ENCODE measurements at places on chromosomes 5 and 9. TPM values are rescaled to one million over a fixed set of nuclear protein-coding genes. Genes with fewer than 3 reads are reported as not detected.

- no peak for DNase-seq
Observed at GRCh38 chr9:136197084-136197875, 7.6 kb downstream of the LHX3 start.

Gene ADAMTS16
- not detected for polyA plus RNA-seq

Gene SPATA31C1
- polyA plus RNA-seq: not detected

GRCh38 chr5:120657104-120657503 lies 193.0 kb downstream of the PRR16 start:
- no peak for DNase-seq

GRCh38 chr5:73284220-73284795 lies 111.3 kb downstream of the TMEM174 start:
- no peak for DNase-seq

DNA sequence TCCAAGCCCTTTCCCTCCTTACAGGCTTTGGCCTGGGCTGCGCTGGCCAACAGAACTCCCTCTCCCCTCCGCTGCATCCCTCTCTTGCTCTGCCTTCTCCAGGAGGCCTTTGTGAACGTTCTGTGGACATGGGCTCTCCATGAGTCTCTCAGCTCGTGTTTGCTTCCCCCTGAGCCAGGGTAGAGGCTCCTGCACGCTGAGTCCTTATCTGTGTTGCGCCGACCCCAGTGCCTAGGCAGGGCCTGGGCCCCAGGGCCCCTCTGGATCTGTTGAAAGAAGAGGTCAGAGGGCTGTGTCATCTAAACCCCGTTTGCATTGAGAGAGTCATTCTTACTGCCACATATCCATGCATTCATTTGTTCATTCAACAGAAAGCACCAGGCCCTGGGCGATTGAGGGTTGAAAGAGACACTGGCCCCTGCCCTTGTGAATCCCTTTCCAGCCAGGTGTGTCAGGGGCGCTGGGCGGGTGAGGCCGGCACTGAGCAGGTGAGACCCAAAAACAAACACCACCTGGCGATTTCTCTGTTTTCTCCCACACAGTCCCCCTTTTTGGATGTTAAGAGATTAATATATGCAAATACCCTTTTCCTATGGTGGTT lies 111.2 kb upstream of the IER5L start:
- no peak for DNase-seq

Gene CLIC3
- polyA plus RNA-seq: 5.0 TPM

Gene TRIM7
- 0.63 TPM for polyA plus RNA-seq

Gene SLC4A9
- not detected for polyA plus RNA-seq

Gene CAVIN4
- polyA plus RNA-seq: not detected

DNA sequence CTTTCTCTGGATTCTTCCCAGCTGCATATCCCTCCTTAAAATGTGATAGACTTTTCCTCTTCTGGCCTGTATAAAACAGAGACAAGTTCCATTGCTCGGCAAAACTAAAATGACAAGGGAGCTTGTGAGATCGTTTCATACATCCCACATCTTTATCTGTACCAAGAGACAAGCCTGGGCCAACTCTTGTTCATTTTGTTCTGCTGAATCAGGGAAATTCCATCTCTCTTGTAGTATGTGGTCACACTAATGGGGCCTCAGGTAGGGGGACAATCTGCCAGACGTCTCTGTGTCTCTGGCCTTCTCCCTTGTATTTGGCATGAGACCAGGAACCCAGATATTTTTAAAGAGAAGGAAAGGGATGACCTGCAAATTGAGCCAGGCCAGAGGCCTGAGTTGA lies 18.6 kb upstream of the PAPPA start:
- DNase-seq: no peak

- no peak for DNase-seq
Observed at GRCh38 chr9:14148501-14149103, 165.3 kb downstream of the NFIB start.

DNA sequence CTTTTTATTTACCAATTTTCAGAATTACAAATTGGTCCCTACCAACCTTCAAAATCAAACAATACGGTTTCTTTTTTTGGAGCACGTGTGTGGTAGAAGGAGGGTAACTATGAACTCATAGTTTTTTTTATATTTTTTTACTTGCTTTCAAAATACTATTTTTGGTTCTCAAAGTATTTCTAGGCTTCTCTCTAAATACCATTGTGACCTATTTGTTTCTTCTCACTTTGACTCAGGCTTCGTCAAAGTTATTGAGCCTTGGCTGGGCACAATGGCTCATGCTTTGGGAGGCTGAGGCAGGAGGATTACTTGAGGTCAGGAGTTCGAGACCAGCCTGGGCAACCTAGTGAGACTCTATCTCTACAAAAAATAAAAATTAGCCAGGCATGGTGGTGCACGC lies 11.6 kb upstream of the KIF27 start:
- DNase-seq: no peak

DNA sequence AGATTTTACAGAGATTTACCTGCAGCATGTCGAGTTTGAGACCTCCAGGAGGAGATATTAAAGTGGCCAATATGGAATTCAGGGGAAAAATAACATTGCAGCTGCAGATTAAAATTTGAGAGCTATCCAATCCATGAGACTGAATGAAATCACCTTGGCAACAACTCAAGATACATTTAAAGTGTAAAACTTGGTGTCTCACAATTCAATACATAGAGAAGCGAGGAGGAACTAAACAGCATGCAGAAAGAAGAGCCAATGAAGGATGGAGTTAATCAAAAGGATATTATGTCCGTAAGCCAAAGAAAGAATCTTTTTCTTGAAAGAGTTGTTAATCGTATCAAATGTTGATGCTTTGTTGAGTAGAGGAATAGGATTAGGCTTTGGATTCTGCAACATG lies 455.1 kb downstream of the CDH18 start:
- DNase-seq: no peak

DNA sequence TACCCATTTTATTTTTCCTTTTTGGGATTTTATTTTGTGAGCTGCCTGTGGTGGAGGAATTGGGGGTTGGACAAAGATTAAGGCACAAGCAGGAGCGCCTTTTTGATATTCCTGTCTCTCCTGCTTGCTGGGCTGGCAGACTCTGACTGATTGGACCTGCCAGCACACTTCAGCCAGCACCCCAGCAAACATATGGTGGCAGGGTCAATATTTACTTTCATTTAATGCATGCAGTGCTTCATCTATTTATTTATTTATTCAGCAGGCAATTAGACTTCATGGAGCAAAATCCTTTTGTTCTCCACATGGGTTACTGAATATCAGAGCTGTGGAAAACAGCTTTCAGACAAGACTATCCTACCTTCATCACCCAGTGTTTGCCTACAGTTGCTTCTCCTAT lies 48.4 kb upstream of the EPB41L4A start:
- DNase-seq: no peak

Gene PCDHGA7
- not detected for polyA plus RNA-seq

DNA sequence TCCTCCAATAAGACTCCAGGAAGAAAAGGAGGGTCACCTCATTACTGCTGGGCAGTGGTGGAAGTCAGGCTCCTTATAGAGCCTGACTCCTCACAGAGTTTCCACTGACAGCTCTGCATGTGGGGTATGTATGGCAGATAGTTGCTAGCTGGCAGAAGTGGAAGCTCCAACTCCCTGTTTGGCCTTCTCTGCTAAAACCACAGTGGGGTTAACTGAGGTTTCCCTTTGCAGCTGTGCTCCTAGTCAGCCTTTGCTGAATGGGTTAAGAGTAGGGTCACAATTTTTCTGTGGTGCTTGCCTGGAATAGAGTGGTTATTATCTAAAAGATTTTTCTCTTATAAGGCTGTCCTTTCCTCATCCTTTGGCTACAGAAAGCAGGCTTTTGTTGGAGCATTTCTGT lies 327.5 kb downstream of the FBXL17 start:
- no peak for DNase-seq

- DNase-seq: no peak
Observed at GRCh38 chr5:124825250-124825982, 79.0 kb upstream of the ZNF608 start.

- DNase-seq: no peak
Observed at GRCh38 chr9:124480621-124480981, 26.6 kb downstream of the NR5A1 start.

Gene SLC36A3
- polyA plus RNA-seq: not detected

GRCh38 chr5:40518485-40518917 lies 161.2 kb upstream of the PTGER4 start:
- no peak for DNase-seq

Gene ACSL6
- polyA plus RNA-seq: 11.1 TPM

Gene IFNA21
- not detected for polyA plus RNA-seq

Gene IL3
- polyA plus RNA-seq: not detected

DNA sequence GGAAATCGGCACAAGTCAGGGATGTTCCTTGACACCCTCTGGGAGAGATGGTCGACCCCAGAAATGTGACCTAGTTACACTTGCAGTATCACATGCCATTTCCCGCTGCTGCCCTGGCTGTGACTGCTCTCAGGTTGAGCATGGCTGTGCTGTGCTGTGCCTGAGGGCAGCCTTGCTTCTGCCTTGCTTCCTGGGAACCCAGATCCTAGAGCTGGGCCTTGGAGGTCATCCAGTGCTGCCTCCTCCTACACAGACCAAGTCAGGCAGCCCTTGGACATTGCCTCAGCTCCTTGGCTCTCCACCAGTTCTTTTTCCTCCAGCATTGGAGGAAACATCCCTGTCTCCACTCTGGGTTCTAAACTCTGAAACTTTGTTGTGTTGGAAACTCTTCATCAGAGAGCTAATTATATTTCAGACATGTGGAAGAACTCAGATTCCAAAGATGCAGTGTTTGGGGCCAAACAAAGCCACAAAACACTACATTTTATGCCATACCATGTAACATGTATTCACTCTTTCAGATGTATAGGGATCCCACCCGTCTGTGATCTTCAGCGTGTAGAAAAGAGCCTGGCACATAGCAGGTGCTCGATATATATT lies 6.1 kb downstream of the MAMDC2 start:
- DNase-seq: no peak

Gene NEURL1B
- polyA plus RNA-seq: not detected

DNA sequence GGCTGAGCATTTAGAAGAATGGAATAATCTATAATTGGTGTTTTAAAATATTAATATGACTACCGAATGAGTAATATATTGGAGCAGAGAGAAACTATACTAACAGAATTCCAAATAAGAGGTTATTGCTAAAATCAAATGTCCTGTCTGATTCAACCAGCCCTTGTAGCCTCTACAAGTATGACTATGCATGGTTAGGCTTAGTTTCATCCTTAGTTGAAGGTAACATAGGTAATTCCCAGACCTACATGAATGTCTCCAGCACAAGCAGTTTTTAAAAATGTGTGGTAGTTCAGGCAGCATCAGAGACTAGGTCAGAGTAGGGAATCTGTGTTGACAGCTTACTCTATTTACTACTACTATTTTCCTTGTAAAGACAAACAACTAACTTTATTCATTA lies 51.7 kb upstream of the SLC27A6 start:
- no peak for DNase-seq

GRCh38 chr5:171724468-171725204 lies 61.0 kb upstream of the SMIM23 start:
- no peak for DNase-seq

Gene RNF224
- polyA plus RNA-seq: not detected

- no peak for DNase-seq
Observed at GRCh38 chr5:145350513-145350912, 484.6 kb downstream of the PRELID2 start.

Gene PCDHGB2
- not detected for polyA plus RNA-seq

- no peak for DNase-seq
Observed at GRCh38 chr5:72949481-72949880, 6.4 kb upstream of the FCHO2 start.

DNA sequence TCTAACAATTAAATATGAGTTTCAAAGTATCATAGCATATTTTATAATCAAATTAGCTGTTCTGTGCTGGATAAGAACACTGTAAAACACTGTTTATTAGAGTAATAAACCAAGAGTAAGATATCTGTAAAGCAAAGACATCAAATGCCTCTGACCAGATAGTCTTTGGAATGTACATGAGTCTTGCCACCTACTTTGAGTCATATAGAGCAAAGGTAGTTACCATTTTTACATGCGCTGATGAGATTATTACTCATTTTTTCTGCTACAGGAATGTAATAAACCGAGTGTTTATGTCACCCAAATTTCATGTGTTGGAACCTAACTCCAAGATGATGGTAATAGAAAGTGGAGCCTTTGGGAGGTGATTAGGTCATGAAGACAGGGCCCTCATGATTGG lies 654.5 kb downstream of the CETN3 start:
- no peak for DNase-seq

Gene GRXCR2
- polyA plus RNA-seq: not detected

DNA sequence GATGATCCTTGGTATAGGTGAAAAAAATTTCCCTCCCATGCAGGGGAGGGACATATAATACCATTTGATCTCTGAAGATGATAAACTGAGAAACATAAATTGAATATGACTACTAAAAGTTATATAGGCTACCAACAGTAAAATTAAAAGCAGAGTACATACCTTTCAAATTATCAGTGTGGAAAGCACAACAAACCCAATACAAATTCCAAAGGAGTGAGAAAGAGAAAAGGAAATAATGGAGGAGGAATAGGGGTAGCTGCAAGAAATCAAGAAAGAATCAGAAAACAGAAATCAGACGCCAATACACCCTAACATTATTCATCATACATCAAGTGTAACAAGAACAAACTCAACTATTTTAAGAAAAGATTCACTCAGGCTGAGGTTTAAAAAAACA lies 17.7 kb downstream of the GNAQ start:
- no peak for DNase-seq

DNA sequence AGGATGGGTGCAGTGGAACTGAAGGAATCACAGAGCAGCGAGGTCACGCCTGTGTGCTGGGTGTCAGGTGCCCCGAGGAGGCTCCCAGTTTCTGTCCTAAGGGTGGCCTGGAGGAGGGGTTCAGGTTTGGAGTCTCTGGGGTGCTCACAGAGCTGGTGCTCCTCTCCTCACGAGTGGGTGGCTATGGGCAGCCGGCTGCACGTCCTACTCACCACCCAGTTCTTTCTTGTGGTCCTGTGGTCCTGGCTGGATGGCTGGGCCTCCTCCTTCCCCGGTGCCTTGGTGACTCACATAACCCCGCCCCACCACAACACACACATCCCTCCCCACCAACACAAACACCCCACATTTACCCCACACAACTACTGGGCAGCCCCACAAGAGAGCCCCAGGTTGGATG lies 9.9 kb upstream of the PTGS1 start:
- no peak for DNase-seq

Gene ADAMTS6
- polyA plus RNA-seq: 0.14 TPM

GRCh38 chr5:103889500-103890209 lies 327.1 kb upstream of the NUDT12 start:
- no peak for DNase-seq

GRCh38 chr5:126384985-126385384 lies 38.2 kb upstream of the GRAMD2B start:
- no peak for DNase-seq

Gene ADGRV1
- not detected for polyA plus RNA-seq

Data from CD4-positive, alpha-beta memory T cell (primary cell).